ENCODE measurements at places on chromosomes 1 and 21.

DNA sequence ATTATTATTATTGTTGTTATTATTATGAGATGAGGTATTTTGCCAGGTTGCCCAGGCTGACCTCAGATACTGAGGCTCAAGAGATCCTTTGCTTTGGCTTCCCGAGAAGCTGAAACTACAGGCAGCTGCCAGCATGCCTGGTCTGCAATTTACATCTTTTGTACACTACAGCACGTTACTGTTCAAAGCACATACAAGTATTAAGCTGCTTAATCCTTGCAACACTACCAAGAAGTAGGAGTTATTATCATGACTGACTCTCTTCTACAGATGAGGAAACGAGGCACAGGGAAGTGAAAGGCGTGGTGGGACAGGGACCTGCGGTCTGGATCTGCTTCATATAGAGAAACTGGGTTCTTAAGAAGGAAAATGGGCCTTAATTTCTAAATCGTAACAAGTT lies 11.6 kb downstream of the ERG start:
- no peak for DNase-seq

DNA sequence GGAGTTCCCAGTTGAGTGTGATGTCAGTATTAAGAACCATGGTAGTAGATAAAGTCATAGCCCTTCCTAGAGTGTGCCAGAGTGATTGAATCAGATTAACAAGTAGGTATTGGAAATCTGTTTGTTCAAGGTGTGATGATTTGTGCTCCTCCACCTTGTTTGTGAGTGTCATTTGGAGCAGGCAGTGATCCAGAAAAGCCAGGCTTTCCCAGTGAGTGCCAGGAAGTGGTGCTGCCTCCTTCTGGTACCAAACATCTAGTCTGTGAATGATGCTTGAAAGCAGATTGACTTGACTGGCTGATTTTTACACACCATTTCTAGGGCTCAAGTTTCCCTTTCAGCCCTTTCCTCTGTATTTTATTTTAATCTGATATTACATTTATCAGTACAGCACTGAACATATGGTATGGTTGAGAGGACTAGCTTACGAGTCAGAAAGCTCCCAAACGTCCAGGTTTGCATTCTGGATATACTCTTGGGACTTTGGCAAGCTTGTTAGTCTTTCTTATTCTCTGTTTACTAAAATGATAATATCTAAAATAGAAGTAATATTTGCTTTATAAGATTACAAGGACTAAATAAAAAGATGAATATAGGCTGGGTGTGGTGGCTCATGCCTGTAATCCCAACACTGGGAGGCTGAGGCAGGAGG lies 100.7 kb downstream of the PATJ start:
- no peak for DNase-seq

- no peak for DNase-seq
Measured at GRCh38 chr1:205950280-205950679, 7.0 kb upstream of the SLC26A9 start.

DNA sequence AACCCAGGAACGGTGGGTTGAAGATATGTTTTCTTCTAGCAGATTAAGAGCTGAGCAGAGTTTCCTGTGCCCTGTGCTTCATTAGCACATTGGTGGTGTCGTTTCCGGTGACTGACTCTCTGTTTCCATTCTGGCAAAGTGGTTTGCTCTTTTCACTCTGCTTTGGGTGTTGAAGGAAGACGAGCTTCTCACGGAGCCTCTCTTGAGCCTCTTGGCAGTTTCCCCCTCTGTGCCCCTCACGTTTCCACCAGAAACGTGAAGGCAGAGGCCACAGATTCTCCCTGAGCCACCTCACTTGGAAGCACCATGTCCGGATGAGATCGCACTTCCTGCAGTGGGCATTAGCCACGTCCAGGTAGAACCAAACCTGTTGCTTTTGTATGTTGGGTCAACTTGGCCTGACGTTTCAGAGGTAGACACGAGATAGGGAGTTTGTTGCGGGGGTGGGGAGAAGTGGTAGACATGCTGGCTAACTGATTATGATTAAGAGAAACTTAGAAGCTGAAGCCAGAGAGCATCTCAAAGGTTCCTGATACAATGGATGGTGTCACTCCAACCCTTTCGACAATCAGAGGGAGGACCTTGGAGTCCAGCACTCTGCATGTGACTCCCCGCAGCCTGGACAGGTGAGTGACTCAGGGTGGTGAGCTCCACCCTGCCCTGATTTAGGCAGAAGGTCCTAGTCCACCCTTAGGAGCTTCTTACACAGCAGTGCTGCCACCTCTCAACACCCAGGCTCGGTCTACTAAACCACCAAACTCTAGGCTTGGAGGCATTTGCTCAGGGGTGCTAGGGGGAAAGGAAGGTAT lies at the start of gene LAX1:
Gene LAX1, plus strand, starts transcription at position 155 of the 809 bp plus-strand sequence. Its CDS starts 383 bp downstream, at position 538.
- DNase-seq: peak; percentile 63

DNA sequence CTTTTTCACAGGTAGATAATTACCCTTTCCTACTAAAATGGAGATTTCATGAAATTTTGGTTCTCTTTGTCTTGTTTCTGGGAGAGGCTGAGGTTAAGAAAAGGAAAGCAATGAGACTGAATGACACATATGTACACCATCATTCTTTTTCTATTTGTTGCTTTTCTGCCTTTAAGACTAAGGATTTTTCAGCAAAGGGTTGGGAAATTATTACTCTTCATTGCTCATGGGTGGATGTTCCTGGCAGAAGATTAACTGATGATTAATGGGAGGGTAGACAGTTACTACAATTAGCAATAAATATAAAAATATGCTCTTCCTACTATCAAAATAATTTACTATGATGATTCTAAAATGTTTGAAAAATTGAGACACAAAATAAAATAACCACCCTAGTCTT lies 316.5 kb upstream of the USP24 start:
- DNase-seq: no peak

DNA sequence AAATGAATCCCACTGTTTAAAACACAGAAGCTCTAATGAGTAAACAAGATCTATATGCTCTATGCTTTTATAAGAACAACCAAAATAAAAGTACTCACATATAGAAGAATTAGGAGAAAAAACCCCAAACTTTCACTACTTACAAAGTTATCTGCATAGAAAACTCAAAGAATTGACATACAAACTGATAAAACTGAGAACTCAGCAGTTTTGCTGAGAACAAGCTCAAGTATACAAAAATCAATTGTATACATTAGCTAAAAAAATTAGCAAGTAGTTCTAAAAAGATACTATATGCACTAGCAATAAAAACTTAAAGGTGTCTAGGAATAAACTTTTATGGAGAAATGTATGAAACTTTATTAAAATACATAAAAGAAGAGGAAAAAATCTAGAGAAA lies 186.2 kb upstream of the KAZN start:
- no peak for DNase-seq

- no peak for DNase-seq
Measured at GRCh38 chr1:118075116-118075515, 109.9 kb downstream of the SPAG17 start.

DNA sequence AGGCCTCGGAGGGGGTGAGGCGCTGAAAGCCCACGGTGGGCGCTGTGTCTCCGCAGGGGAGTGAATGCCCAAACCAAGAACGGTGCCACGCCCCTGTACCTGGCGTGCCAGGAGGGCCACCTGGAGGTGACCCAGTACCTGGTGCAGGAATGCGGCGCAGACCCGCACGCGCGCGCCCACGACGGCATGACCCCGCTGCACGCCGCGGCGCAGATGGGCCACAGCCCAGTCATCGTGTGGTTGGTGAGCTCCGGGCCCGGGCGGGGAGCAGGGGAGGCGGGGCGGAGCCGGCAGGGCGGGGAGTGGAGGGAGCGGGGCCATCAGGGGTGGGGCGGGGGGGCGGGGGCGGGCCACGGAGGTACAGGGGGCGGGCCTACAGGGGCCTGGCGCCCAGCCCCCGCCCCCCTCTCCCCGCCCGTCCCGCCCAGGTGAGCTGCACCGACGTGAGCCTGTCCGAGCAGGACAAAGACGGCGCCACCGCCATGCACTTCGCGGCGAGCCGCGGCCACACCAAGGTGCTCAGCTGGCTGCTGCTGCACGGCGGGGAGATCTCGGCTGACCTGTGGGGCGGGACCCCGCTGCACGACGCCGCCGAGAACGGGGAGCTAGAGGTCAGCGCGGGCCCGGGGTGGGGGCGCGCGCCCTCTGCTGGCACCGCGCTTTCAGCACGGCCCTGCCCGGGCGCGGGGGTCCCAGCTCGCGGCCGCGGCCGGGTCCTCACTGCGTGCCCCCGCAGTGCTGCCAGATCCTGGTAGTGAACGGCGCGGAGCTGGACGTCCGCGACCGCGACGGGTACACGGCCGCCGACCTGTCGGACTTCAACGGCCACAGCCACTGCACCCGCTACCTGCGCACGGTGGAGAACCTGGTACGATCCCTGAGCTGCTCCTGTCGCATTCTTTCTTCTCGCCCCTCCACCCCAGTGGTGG lies 15.9 kb downstream of the ESPN start:
- peak; percentile 76 for DNase-seq

DNA sequence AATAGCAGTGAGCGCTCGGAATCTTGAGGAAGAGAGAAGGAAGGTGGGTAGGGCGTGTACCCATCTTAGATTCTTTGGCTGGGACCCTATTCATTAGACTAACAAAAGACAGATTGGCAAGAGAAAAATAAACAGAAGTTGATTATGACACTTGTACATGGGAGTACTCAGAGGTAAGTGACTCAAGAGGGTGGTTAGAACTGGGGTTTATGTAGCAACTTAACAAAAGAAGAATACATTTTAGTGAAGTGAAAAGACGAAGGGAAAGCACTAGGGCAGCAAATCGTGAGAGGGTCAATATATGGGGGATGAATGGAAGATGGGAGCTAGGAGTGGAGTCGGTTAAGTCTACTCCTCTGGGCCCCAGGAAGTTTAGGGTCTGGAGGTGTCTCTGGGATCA lies 25.8 kb upstream of the RCC2 start:
- DNase-seq: no peak

GRCh38 chr1:93591676-93592550 lies 89.7 kb downstream of the BCAR3 start:
- no peak for DNase-seq

DNA sequence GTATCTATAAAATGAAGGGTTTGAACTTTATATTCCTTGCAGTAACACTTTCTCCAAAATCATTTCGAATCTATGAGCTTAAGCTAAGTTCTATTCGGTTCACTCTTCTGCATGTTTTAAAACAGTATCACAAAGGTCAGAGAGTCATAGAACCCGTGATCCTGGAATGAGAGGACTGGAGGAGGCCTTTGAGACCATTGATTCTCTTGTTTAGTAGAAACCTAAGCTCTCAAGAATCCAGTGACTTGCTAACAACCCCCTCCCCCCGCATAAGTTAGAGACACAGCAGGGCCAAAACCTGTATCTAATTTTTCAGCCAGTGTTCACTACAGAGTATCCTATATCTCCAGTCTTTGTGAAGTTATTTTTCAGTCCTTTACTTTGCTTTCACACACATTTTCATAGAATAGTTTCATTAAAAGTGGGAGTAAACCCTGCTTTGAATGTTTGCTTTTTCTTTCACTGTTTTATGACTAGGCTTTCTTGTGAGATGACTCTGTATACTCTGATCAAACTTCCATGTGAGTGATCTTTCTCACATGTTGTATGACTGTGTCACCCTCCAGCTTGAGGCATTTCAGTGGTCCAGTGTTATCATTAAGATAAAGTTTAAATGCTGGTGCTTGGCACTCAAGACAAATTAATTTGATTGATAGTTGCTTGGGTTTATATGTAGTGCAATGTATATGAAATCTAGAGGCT lies 275.4 kb upstream of the SGIP1 start:
- DNase-seq: no peak

GRCh38 chr1:228095161-228095560 lies 8.0 kb downstream of the C1orf35 start:
- DNase-seq: no peak

DNA sequence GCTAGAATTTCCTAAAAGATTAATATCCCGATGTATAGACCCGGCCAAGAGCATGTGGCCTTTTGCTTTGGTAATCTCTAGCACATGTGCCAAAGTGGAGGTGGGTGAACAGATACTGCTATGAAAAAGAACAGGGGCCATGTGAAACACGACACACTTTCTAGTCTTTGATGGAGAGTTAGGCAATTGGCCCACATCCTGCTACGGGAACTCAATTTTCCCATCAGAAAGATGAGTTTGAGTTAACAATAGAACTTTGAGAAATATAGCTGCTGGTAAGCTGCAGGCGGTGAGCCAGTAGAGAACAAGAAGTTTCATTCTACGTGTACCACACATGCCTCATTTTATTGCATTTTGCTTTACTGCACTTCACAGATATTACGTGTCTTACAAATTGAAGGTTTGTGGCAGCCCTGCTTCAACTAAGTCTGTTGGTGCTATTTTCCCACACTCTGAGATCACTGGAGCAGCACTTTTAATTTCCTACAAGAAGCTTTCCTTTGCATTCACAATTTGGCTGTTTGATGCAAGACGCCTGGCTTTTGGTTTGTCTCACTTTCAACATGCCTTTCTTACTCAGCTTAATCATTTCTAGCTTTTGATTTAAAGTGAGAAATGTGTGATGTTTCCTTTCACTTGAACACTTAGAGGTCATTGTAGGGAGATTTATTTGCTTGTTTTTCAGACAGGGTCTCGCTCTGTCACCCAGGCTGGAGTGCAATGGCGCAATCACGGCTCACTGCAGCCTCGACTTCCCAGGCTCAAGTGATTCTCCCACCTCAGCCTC lies 46.3 kb downstream of the HTR6 start:
- no peak for DNase-seq

GRCh38 chr1:231656741-231657140 lies 30.2 kb downstream of the DISC1 start:
- DNase-seq: no peak

GRCh38 chr1:24584171-24584647 lies 28.3 kb downstream of the NCMAP start:
- DNase-seq: no peak

DNA sequence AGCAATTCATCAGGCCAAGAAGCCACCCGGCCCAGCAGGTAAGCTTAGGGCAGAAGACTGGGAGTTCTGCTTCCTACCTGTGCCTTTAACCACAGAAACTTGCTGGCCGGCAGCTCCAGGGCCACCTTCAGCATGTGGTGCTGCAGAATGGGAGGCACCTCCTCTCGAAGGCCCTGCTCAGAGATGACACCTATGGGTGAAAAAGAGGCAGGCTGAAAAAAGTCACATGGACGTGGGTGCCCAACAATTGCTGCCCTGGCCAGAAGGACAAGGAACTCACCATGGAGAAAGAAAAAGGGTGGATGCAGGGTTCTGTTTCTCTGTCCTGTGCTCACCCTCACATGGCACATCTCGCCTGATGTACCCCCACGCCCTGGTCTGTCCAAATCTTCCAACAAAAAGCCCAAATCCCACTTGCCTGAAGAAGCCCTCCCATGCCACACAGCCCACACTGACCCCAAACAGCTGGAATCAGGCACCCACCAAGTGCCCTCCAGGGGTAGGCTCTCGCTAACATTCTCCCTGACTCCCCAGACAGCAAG lies 33.0 kb downstream of the URB1 start:
- DNase-seq: no peak

- no peak for DNase-seq
Measured at GRCh38 chr1:21773585-21773984, 9.4 kb downstream of the USP48 start.

Measured in activated CD4-positive, CD25-positive, alpha-beta regulatory T cell treated with anti-CD3 and anti-CD28 coated beads, Interleukin-2, amount 50 U/mL, for 72 hours (primary cell).